ENCODE measurements at places on chromosomes 4 and X.

- DNase-seq, result peak; percentile 20
Observed at GRCh38 chrX:135295238-135295943, 13.9 kb upstream of the ETDC start.

GRCh38 chr4:56195025-56195424 is 192.3 kb downstream of the AASDH start:
- no peak for DNase-seq

- DNase-seq, result no peak
Observed at GRCh38 chrX:134908356-134908755, 82.4 kb upstream of the SMIM10 start.

- DNase-seq, result no peak
Observed at GRCh38 chrX:9887659-9888297, 79.4 kb upstream of the CLDN34 start.

- peak; percentile 94 for DNase-seq
Observed at GRCh38 chr4:76198411-76199237, 15.0 kb downstream of the SCARB2 start.

GRCh38 chr4:135186002-135186401 is 984.4 kb upstream of the PABPC4L start:
- no peak for DNase-seq

DNA sequence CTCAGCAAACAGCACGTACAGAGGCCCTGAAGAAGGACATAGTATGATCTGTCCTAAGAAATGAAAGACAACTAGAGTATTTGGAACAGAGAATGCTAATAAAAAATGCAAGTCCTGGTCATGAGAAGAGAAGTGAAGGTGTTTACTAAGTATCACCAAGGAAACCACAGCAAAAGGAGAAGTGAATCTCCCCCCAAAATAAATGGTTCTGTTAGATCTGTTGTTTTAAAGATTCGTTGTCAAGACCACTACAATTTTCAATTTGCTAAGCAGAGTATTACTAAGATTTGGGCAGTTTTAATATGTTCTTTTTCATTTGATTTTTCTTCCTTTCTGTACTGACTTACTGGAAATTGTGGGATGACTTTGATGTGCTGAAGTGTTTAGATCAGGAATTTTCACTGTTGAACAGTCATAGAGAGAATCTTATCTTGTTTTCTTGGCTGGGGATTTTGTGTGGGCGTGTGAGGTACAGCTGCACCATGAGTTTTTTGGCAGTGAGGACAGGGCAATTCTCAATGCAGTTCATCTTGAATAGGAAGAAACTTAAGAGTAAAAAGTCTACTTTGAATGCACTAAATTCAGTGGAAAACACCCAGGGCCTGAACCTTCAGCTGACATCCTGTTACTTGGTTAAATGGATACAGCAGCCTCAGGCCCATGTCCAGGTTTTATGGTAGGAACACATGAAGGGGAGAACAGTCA is 132.2 kb downstream of the STIM2 start:
- no peak for DNase-seq

DNA sequence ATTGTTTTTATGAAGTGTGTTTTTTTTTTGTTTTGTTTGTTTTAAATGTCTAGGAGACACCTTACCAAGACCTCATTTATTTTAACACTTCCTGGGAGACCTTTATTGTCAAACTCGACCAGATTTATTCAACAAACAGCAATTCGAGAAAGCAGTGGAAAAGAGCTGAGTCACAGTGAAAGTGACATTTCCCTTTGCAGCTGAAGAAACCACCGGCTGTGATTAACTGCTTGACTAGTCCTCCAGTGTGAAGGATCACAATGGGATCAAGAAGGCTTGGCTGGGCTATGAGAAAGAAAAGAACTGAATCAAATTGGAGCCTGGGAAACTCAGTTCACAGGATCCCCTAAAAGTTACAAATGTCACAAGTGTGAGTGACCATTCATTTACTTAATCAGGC is 11.9 kb upstream of the ADH7 start:
- no peak for DNase-seq

DNA sequence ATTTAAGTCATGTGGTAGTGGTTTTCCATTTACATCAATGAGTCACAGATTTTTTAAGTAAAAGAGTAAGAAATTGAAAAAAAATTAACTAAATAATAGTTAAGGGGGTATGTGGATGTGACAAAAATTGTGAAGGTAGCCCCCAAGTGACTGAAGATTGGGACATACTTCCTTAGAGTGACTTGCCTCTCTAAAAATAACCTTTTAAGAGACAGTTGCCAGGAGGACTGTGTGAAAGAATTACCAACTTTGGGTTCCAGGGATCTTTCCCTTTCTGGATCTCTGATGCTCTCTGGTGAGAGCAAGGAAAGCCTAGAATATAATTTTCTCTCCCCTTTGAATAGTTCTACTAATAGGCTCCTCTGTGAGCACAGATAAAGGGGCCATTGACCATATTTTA is 42.7 kb downstream of the NHSL2 start:
- DNase-seq, result no peak

DNA sequence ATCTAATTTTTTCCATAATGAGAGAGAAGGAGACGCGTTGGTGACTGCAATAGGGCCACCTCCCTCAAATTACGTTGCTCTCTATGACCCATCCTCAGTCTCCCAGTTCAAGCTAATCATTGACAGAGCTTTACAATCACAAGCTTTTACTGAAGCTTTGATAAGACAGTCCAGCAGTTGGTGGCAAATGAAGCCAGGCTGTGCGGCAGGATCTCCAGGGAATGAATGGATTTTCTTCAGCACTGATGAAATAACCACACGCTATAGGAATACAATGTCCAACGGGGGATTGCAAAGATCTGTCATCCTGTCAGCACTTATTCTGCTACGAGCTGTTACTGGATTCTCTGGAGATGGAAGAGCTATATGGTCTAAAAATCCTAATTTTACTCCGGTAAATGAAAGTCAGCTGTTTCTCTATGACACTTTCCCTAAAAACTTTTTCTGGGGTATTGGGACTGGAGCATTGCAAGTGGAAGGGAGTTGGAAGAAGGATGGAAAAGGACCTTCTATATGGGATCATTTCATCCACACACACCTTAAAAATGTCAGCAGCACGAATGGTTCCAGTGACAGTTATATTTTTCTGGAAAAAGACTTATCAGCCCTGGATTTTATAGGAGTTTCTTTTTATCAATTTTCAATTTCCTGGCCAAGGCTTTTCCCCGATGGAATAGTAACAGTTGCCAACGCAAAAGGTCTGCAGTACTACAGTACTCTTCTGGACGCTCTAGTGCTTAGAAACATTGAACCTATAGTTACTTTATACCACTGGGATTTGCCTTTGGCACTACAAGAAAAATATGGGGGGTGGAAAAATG is at the start of gene KLB:
Gene KLB (plus strand): TSS at position 168 of the 821 bp plus-strand sequence. CDS start 20 bp downstream, at position 188.
- no peak for DNase-seq

DNA sequence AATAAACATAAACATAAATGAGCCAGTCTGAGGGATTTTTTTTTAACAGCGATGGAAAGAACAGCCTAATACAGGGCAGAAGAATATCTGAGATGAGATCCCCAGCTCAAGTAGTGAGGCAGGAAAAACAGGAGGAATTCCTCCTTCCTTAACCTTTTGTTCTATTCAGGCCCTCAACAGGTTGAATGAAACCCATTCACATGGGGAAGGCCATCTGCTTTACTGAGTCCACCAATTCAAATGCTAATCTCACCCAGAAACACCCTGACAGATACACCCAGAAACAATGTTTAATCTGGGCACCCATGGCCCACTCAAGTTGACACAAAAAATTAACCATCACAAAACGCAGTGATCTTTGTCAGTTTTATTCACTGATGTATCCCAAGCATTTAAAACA is 45.5 kb downstream of the SMIM31 start:
- DNase-seq, result no peak

GRCh38 chr4:94833394-94833793 is 75.6 kb downstream of the BMPR1B start:
- no peak for DNase-seq

- DNase-seq, result no peak
Observed at GRCh38 chr4:83873996-83874395, 338.1 kb downstream of the GPAT3 start.

GRCh38 chr4:127421437-127421836 is 211.3 kb upstream of the INTU start:
- no peak for DNase-seq

- DNase-seq, result no peak
Observed at GRCh38 chr4:40311811-40312346, 23.3 kb upstream of the CHRNA9 start.

GRCh38 chr4:17920681-17921080 is 100.9 kb downstream of the LCORL start:
- no peak for DNase-seq

DNA sequence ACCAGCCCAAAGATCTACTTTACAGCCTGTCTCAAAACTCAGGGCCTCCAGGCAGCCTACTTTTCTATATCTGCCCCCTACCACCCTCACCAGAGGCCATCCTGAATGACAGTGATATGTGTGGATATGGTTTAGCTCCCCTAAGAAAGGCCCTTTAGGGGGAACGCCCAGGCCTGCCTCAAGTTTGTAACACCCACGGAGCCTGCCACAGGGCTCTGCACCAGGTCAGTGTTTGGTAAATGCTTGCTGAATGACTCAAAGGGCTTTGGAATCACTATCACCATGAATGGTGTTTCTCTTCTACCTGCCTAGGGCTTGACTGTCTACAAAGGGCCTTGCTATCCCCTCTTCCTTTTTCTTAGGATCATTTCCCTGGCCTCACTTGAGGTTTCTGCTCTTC is 11.3 kb upstream of the LONRF3 start:
- DNase-seq, result no peak

GRCh38 chr4:126223784-126224407 is 909.1 kb downstream of the FAT4 start:
- no peak for DNase-seq

GRCh38 chr4:100517864-100518341 is at the start of gene EMCN:
EMCN (minus strand) TSS chr4:100518022; CDS start chr4:100517914, 108 bp downstream.
- DNase-seq, result no peak

DNA sequence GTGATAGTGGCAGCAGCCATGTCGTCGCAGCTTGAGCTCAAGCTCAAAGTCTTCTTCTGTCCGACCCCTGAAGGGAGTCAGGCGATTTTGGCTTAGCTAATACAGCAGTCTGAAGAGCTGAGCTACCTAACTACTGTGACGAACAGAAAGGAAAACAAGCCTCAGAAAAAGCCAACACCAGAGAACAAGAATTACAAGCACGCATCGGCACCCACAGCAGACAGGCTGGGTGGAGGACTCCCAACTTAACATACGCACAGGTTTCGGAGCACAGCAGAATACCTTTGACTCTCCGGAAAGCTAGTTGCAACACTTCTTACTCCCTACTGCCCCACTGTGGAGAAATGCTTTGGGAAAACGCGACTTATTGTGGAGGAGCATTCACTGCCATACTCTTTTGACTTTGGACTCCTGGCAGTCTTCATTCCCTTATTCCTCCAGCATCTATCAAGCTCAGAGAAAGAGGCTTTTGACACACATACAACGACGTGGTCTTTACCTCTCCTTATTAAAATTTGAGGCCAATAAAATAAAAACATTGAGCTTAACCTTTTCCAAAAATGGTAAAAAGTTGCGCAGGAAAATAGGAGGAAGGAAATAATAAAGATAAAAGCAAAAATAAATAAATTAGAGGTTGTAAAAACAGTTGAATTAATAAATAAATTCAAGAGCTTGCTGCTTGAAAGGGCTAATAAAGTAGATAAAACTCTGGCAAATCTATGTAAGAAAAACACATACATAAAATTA is 41.3 kb upstream of the GPC3 start:
- DNase-seq, result no peak

- no peak for DNase-seq
Observed at GRCh38 chr4:156929386-156930105, 42.1 kb downstream of the PDGFC start.

- no peak for DNase-seq
Observed at GRCh38 chr4:2714061-2714770, 41.9 kb downstream of the TNIP2 start.

GRCh38 chr4:13694256-13694655 is 66.7 kb upstream of the BOD1L1 start:
- DNase-seq, result no peak

GRCh38 chr4:108804648-108805273 is 41.9 kb upstream of the ETNPPL start:
- no peak for DNase-seq

GRCh38 chr4:5157791-5158770 is 106.8 kb downstream of the STK32B start:
- no peak for DNase-seq

DNA sequence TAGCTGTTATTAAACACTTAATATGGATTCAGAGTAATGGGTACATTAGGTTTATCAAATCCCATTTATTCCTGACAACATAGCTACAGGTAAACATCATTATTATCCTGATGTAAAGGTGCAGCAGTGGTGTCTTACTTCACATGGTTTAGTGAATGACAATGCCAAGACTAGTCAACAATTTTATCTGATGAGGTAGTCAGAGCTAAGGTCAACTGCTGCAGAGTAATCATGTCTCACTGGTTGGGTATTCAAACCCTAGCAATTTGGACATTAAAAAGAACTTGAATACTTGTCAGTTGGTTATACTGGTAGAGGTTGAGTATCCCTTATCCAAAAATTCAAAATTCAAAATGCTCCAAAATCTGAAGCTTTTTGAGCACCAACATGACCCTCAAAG is 117.6 kb downstream of the MAB21L2 start:
- DNase-seq, result no peak

All from DMS 273 treated with DMSO at 0.1 percent for 48 hours (cell line).